T-helper 9 cell (primary cell): ENCODE measurements at places on chromosomes 5 and 9.

GRCh38 chr5:123559434-123559775, 47.4 kb downstream of the CSNK1G3 start:
- no peak for DNase-seq

GRCh38 chr9:12935714-12936113, 160.9 kb downstream of the LURAP1L start:
- no peak for DNase-seq

DNA sequence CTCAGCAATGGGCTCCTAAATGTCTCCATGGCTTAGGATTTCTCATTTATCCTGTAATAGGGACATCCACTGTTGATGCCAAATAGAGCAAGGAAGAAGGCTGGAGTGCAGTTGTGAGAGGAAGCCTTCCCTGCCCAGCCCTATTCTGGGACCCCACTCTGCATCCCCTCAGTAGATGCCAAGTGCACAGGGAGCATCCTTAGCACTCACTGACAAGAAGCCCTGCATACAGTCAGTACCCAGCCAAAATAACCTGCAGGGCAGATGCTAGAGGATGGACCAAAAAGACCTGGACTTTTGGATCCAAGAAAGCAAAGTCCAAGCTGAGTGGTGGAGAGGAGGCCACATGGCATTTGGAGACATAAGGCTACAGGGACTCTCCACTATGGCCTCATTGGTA, 113.5 kb upstream of the SPOCK1 start:
- DNase-seq: no peak

- no peak for DNase-seq
Measured at GRCh38 chr5:127601111-127601510, 47.8 kb upstream of the CTXN3 start.

DNA sequence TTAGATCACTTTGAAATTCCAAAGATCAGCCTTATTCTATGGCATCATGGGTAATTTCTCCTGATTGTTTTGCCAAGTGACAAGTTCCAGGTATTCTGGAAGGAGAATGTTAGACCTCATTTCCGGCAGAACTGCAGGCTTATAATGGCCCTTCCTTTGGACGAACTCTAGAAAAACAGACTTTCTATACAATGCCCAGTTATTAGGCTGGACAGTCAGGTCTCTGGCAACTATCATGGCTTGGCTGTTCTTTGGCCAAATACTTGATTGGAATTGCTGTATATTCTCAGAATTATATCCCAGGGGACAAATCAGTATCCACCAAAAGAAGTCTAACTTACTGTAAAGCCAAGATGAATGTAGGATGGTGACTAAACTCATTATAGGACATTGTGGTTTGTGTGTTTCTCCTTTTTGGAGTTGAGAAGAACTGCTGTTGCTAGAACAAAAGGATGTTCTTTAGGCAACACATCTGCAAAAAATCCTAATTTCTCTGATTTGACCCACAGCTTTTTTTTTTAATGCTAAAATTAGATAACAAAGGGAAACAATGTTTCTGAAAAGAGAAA, 69.0 kb downstream of the ADAMTSL1 start:
- no peak for DNase-seq

- no peak for DNase-seq
Measured at GRCh38 chr9:93094658-93095204, 1.3 kb upstream of the CARD19 start.

- peak; percentile 43 for DNase-seq
Measured at GRCh38 chr9:86947146-86948073, at the start of gene GAS1. Gene GAS1, minus strand, starts transcription at chr9:86947506. Its CDS starts 727 bp downstream, at chr9:86946779.

GRCh38 chr9:126321742-126322141, 4.9 kb upstream of the MVB12B start:
- no peak for DNase-seq

DNA sequence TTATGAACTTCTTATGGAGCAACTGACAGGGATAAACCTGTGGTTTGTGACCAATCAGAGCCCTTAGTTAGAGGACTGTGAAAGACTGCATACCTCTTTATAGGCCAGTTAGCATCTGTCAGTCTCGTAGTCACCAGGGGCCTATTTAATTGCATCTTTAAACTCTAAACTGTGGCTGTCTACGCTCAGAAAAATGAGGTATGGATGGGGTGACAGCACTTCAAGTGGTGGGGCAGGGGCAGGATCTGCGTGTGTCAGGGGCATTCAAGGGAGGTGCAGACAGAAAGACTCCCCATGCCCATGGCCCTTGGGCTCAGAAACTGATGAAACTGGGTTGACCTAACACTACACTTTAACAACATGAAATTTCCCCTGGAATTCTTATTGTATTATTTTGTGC, 132.6 kb upstream of the TBCA start:
- DNase-seq: no peak

DNA sequence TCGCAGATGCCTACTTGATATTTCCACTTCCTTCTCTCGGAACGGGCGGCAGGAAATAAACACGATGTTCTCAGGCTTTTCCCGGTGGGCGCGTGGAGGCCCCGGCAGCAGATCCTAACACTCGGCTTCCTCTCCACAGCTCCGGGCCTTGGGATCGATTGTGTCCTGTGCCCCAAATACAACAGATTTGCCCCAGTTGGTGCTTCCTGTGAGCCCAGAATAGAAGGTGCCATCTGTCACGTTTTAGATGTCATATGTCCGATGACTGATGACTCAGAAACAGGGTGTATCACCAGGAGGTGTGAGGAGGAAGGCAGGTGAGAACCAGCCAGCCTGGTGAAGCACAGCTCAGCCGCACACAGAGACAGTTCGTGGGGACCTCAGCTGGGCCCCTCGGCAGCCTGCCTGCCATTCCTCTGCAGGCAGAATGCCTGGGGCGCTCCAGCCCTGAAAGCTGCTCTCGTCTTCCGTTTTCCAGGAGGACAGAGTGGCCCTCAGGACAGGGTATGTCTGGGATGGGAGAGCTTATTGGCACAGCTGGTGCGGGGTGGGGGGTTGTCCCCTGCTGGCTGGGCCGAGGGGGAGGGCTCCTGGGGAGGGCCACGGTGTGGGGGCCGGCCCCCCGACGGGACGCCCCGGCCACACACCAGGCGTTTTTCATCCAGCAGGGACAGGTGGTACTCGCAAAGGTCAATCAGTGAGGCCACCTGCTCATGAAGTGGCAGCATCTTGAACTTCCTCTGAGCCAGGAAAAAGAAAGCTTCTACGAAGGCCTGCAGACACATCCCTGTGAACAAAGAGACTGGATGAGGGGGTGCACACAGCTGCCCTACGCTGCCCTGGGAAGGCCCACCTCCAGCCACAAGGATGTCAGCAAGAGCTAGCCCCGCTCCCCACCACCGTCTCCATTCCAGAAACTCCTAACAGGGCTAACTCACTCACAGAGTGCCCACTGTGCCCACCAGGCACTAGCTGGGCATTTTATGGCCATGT, 171.0 kb downstream of the DAB2IP start:
- no peak for DNase-seq

- DNase-seq: no peak
Measured at GRCh38 chr5:170625221-170626165, 121.7 kb downstream of the KCNIP1 start.

GRCh38 chr9:18806232-18807080, 226.6 kb downstream of the SAXO1 start:
- no peak for DNase-seq

GRCh38 chr9:33263131-33264002, 1.1 kb downstream of the BAG1 start:
- DNase-seq: no peak

- no peak for DNase-seq
Measured at GRCh38 chr9:87950765-87951488, 23.4 kb downstream of the CDK20 start.

- DNase-seq: no peak
Measured at GRCh38 chr5:171801839-171802238, 16.2 kb downstream of the SMIM23 start.

DNA sequence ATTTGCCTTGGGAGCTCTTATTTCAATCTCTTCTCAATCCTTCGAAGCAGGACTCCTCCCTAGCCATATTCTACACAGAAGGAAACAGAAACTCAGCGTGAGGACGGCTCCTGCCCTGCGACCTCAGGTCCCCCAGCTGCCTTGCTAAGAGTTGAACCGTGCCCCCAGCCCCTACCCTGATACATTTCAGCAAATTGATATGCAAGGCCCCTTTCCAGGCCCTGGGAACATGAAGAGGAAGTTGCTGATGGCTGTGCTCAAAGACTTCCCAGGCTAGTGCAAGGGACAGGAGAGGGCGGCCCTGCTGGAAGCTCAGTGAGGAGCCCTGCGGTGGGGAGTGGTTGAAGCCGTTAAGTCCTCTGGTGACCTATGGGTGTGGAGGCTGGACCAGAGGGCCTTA, 41.5 kb downstream of the BOD1 start:
- no peak for DNase-seq

GRCh38 chr5:27140831-27141230, 102.4 kb upstream of the CDH9 start:
- DNase-seq: no peak

DNA sequence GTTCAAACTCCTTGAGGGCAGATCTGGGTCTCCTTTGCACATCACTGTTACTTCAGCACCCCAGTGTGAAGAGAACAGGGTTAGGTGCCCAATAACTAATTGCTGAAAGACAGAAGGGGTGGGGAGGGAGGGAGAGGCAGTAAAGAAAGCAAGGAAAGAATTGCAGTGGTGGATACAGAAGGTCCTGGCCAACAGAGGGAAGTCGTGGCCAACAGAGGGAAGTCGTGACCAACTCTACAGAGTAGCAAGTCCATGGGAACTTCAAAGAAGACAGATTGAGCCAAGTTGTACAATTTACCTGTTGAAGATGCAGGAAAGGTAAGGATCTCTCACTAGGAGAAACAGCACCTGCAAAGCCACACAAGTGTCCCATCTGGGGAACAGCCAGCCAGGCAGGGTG, 27.0 kb downstream of the CCNJL start:
- no peak for DNase-seq

GRCh38 chr5:172715421-172715780, 55.6 kb downstream of the DUSP1 start:
- no peak for DNase-seq

DNA sequence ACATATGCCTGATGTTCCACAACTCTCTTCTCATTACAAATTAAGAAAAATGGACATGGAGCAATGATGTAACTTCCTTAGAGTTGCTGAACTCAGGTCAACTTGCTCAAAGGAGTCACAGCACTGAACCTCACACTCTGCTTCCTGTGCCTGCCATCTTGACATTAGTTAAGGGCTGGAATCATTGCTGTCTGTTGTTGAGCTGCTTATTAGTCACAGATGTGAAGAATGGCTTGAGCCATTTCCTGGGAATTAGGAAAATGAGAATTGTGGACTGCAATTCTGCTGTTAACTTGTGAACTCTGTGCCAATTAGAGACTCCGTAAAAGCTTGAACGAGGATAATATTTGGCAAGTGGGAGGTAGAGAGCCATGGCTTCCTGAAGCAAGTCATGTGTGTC, 212.0 kb downstream of the ADAMTS12 start:
- no peak for DNase-seq

DNA sequence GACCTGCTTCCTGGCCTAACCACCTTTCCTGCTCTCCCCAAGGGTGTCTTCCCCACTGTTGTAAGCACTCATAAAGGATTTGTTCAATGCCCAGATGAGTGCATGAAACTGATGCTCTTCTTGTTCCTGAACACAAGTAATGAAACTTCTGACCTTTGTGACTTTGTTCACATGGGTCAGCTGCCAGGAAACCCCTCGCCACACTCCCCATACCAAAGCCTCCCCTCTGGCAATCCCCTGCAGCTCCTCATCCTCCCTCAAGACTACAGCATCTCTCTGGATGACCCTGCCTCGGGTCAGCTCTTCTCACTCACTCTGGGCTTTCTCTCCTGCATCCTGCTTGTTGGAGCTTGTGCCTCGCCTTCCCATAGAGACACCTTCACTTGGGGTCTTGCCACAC, 72.2 kb upstream of the SPTLC1 start:
- DNase-seq: no peak

DNA sequence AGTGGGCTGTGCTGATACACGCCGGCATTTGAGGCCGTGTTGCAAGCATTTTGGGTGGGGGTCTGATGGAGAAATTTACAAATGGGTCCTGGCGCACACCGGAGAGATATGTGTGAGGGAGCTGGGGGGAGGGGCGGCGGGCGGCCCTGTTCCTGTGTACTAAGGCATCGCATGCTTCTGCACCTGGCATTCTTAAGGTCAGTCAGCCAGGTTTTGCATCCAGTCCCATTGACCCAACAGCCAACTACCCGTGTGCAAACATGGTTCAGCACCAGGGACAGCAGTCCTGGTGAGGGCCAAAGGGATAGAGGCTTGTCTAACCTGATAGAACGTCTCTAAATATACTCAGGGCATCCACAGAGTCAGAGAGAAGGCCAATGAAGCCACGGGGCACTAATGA, 839 bp downstream of the GABRG2 start:
- DNase-seq: no peak

DNA sequence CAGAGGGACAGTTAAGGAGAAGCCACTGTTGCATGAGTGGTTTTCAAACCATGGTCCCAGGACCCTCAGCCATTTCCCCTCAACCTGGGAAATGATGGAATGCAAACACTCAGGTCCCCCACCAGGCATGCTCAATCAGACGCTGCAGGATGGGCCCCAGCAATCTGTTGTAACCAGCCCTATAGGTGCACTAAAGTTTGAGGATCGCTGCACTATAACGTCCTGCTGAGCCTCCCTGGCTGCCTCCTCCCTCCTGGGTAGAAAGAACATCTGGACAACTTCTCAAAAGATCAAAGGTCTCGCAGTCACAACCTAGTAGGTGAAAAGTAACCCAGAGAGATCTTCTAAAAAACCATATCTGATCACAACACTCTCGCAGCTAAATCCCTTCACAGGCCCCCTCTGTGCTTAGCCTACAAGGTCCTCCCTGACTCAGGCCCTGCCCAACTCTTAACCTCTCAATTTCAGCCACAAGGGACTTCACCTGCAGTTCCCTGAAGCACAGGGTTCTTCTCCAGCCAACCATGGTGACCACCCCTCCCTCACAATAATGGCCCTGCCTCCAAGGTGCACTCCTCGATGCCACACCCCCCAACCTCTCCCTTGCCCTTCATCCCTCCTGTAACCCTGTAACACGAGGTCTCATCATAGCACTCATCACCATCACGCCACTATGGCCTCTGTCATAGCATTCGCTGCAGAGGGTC, 3.5 kb downstream of the SHB start:
- no peak for DNase-seq

- no peak for DNase-seq
Measured at GRCh38 chr5:165407352-165407751, 1901.9 kb downstream of the MAT2B start.
